GM23248 (cell line): ENCODE measurements at places on chromosomes 5 and 9. TPM values are rescaled to one million over a fixed set of nuclear protein-coding genes. Genes with fewer than 3 reads are reported as not detected.

DNA sequence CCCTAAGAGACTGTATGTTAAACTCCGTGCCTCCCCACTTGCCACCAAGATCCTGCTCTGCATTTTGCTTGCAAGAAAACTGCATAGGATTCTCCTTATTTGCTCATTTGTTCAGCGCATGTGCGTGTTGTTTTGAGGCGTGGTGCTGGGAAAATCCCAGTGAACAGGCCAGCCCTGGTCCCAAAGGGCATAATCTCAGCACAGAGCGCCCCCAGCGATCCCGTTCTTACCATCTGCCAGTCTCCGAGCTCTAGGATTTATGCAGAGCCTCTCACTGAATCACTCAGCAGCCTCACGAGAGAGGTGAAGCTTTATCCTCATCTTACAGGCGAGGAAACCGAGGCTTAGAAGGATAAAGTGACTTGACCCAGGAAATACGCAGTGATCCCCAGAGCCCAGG is 11.5 kb downstream of the PRRX2 start:
- DNase-seq = peak; percentile 89

The ADRB2 gene
- total RNA-seq = 0.65 TPM in 1 of 2 replicates, not detected in the other

- peak; percentile 50 for DNase-seq
Observed at GRCh38 chr9:124776954-124777648, at the start of gene OLFML2A. TSS of gene OLFML2A (plus strand) at chr9:124777133. CDS start at chr9:124777271, 138 bp downstream.

GRCh38 chr5:136332223-136333015 is 32.9 kb downstream of the TRPC7 start:
- no peak for DNase-seq

- DNase-seq = no peak
Observed at GRCh38 chr9:35560625-35561337, 44.3 kb upstream of the TESK1 start.

The SARDH gene
- 0.89 and 2.4 TPM in 2 replicates for total RNA-seq
